ENCODE measurements at places on chromosomes 2 and 18. TPM values are rescaled to one million over a fixed set of nuclear protein-coding genes. Genes with fewer than 3 reads are reported as not detected.

DNA sequence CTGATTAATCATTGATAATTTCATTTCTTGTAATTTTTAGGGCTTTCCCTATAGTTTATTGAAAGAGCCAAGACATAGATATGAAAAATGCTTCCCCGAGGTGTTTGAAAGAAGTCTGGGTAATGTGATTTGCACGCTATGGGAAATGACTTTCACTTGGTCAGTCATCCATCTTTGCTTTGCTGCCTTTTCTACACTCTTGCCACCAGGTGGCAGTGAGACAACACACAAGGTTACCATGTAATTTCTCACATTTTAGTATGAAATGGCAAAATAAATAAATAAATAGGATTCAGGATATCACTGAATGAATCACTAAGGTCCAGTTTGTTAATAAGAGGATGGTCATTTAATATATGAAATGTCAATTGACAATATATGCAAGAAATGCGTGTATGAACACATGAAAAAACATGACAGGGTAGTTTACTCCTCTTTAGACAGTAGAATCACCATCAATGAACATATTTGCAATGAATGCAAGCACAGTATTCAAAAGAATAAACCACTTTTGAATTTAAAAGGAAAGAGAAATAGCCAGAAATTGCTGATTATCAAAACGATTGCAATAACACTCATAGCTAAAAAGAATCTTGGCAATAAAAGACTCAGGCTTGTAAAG is 52.2 kb upstream of the KCNH7 start:
- peak; percentile 70 for DNase-seq

- no peak for DNase-seq
Observed at GRCh38 chr2:190500054-190500502, 34.4 kb downstream of the NEMP2 start.

DNA sequence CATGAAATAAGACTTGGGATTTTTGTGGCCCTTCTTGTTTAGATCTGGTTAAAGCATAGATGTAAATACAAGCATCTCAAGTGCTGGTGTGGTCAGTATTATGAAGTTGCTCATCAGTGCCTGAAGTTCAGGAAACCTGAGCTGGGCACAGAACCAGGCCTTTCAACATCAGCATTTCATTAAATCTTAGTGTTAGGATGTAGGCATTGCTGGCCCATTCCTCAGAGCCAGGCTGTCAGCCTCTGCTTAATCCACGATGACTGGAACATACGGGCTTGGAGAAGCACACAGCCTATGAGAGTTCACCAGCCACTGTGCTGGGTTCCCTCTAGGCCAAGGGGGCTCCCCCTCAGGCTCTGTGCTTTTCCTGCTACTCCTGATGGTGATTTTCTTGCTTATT is 270.2 kb downstream of the EN1 start:
- no peak for DNase-seq

DNA sequence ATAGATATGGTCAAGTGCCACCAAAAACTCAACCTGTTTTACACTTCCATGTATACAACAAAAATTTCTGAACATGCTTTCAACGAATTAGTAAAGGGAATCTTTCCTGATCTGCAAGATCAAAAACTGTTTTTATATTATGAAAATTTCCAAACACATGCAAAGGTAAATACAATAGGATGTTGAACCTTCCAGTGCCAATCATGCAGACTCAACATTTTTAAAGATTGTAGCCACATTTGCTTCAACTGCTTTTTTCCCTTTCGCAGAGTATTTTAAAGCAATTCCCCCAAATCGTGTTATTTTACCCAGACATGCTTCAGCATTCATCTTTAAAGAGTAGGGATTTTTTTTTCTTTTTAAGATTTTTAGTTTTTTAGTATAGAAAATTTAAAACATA is 40.3 kb downstream of the UBR3 start:
- DNase-seq = no peak

- DNase-seq = no peak
Observed at GRCh38 chr2:238238766-238239542, 884 bp downstream of the HES6 start.

DNA sequence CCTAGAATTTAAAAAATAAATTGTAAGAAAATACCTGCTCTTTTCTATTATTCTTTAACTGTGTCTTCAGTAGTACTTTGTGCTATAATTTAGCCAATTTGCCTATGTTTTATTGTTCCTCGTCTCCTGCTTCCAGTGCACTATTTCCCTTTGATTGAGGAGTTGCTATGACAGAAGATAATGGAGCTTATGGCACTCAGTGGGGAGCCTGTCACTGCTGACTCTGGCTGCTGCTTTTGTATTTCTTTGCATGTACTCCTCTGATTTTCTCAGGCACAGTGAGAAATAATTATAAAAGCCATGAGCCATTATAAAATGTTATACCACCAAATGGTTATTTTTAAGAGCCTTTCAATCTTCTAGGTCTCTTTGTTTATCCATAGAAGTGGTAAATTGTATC is 1310.8 kb upstream of the SLC39A10 start:
- no peak for DNase-seq

- peak; percentile 16 for DNase-seq
Observed at GRCh38 chr2:179861416-179862067, at the start of gene ZNF385B. Gene ZNF385B, minus strand, starts transcription at chr2:179861612.

- no peak for DNase-seq
Observed at GRCh38 chr2:65714866-65715265, 282.5 kb upstream of the SPRED2 start.

DNA sequence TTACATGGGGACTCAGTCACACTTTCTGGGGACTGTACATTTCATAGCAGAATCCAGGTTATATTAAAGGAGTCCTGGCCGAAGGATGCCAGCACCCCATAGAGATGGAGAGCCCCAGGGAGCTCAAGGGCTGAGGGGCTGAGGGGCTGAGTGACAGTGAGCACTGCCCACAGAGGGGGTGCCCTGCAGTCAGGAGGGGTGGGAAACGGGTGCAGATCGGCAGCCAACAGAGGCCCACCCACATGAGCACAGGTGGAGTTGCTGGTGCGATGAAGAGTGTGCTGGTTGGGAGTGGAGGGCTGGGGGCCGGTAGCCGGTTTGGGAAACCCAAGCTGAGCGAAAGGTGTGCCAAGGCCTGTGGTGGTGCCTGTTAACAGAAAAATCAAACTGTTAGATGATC is 32.1 kb downstream of the TPRKB start:
- no peak for DNase-seq

DNA sequence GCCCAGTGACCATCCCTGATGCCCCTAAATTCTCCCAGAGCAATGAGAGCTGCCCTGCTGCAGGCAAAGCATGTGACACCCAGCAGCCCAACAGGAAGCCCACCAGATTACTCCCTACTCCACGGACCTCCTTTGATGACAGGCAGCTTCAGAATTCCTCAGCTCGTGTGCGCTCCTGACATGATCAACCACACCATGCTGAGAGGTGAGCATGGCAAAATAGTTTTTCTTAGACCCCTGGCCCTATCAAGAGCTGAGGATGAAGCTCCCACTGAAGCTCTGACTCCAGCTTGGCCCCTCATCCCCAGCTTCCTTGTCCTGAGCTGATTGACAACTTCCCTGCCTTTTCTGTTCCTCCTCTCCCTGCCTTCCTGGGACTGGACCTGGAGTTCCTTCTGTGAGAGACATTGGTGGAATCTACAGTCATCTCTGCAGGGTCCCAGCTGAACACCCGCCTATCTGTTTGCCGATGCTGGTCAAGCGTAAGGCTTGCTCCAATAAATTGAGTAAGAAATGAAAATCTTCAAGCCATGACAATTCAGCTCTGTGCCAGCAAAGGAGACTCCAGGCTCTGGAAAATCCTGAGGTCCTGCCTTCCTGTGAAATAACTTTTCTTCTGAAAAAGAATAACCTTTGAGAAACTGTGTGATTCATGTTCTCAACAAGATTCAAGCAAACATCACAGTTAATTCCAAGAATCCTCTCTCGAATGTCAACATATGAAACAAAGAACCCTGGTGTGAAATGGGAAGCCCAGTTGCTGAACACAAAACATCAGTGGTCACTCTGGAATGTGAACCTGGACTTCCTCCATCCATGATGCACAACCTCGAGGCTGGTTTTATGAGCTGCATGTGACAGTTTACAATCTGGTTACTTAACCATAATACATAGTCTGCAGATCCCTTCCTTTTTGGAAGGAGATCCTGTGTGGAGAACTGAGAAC is 201.1 kb downstream of the SPP2 start:
- DNase-seq = peak; percentile 99

DNA sequence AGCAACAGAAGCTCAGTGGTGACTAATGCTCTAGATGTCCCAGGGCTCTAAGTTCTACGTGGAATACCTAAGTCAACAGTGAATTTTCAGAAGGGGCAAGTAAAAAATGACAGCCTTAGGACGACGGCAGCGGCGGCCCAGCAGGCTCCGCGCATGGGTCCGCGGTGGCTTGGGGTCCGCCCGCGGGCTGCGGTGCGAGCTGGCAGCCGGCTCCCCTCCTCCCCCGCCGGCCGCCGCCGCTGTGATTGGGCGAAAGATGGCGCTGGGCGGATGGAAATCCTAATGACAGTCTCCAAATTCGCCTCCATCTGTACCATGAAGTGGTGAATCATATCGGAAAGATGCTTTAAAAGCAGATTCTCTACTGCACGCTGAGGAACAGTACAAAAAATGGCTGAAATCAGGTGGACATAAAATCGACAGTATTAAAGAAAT is 74.7 kb downstream of the HNRNPLL start:
- DNase-seq = peak; percentile 69

- no peak for DNase-seq
Observed at GRCh38 chr18:75836516-75836915, 409.0 kb upstream of the SMIM21 start.

- DNase-seq = peak; percentile 5
Observed at GRCh38 chr2:174337337-174338146, 2.8 kb downstream of the SP9 start.

- no peak for DNase-seq
Observed at GRCh38 chr2:169173876-169174275, 104.5 kb downstream of the DHRS9 start.

The GAREM1 gene
- 0.17 TPM for total RNA-seq

The DGUOK gene
- 105 TPM for total RNA-seq

The VAMP5 gene
- 15.1 TPM for total RNA-seq

The CACNB4 gene
- 0.12 TPM for total RNA-seq

The EVA1A gene
- 122 TPM for total RNA-seq

The MERTK gene
- not detected for total RNA-seq

The SOCS6 gene
- total RNA-seq = 20.4 TPM

The SH3RF3 gene
- 1.9 TPM for total RNA-seq

The SGPP2 gene
- total RNA-seq = 0.05 TPM

The HOXD9 gene
- total RNA-seq = 0.57 TPM

The CXCR1 gene
- not detected for total RNA-seq

The LRRC30 gene
- not detected for total RNA-seq

The SH2D6 gene
- total RNA-seq = not detected

The KCNIP3 gene
- total RNA-seq = 3.3 TPM

Data from M059J (cell line).